Right cardiac atrium (tissue), 5 donors: ENCODE measurements at places on chromosomes 3 and 15. TPM values are rescaled to one million over a fixed set of nuclear protein-coding genes. Genes with fewer than 3 reads are reported as not detected.

BNC1 gene
- total RNA-seq, result 2.1 TPM

PLSCR5 gene
- total RNA-seq, result not detected

NOX5 gene
- 0.17 TPM for total RNA-seq

TPRG1 gene
- total RNA-seq, result 3.3 TPM
